Activated CD4-positive, alpha-beta T cell treated with anti-CD3 and anti-CD28 coated beads, Interleukin-2, amount 50 U/mL, for 1 hour (primary cell): ENCODE measurements at places on chromosomes 5 and 9.

- peak; percentile 19 for DNase-seq
These were observed 423.0 kb downstream of the DIRAS2 start for GRCh38 chr9:90219548-90220118.

DNA sequence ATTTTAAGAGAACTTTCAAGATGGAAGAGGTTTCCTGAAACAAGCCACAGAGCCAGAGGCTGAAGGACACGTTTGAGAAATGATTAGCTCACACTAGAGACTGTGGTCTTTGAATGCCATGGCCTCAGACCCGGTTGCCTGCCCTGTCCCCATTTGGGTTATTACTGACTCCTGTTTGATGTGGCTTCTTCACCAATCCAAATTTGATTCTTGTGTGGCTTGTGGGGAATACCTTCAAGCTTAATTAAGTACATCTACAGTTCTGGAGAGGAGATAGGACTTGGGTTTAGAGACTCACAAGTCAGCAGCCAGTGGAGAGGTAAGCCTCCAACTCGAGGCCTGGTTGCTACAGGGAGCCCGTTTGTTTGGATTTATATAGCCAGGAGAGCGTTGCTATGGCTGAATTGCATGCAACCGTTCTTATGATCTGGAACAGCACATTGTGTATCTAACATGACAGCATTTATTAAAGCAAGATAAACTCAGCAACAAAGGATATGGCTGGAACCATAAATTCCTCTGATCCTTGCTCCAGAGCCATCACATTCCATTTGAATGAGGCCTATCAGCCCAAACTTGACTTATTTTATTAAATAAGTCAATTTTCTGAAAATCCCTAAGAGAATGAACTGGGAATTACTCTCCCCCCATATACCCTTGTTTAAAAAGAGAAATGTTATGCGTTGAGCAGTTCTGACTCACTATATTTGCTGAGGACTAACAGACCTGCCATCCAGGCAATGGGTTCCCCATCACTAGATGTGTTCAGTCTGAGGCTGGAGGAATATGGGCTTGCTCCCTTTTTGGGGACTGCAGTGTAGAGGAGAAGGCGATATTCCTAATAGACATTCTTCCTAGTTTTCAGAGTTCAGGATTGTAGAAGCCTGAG is 88.4 kb upstream of the TNFSF8 start:
- DNase-seq: no peak

DNA sequence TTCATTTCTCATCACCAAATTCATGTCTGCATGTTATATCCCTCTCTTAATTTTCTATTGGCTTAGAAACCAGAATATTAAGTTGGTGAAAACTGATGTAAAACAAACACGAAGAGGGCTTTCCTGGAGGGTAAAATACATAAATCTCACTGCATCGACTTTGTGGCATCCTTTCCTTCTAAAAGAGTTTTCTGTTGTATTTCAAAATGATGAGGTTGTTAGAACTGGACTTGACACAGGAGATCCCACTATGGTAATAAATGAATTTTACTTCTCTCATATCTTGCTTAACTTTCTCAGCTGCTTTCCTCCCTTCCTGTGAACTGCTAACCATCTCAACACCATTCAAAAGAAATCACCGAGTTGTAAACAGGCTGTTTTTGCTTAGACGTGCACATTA is 162.0 kb upstream of the TRPC7 start:
- DNase-seq: no peak

GRCh38 chr9:81748091-81748490 is 58.7 kb upstream of the TLE1 start:
- DNase-seq: no peak

GRCh38 chr5:64637144-64637543 is 53.2 kb upstream of the SHISAL2B start:
- no peak for DNase-seq
